ENCODE measurements at places on chromosomes 13 and 19. TPM values are rescaled to one million over a fixed set of nuclear protein-coding genes. Genes with fewer than 3 reads are reported as not detected.

Gene CYP2S1
- 2.0 TPM for total RNA-seq

Gene SYT5
- total RNA-seq: not detected

Gene CYP4F2
- total RNA-seq: not detected

DNA sequence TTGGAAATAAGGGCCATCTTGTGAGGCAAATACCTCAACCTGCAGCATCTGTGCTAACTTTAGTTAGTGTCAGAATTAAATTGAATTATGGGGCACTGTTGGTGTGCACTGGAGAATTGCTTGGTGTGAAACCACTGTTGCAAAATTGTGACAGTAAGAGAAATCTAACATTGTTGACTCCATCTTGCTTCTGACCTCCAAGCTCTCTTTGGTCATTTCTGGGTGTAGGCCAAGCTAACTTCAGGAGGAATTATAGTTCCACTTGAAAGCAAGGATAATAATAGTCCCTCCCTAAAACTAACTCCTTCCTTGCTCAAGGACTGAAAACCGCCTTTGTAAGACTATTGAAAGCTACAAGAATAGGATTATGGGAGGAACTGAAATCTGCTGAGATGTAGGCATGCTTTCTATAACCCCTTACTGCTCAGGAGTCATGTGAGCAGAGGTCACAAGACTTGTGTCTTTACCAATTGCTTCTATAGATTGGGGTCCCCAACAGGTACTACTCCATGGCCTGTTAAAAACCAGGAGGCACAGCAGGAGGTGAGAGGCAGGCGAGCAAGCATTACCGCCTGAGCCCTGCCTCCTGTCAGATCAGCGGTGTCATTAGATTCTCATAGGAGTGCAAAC, 24.9 kb upstream of the GAS6 start:
- DNase-seq: no peak

- no peak for DNase-seq
Measured at GRCh38 chr19:19687090-19687489, 18.5 kb downstream of the ZNF101 start.

Gene HPN
- not detected for total RNA-seq

- no peak for DNase-seq
Measured at GRCh38 chr13:32056316-32056715, 24.7 kb downstream of the FRY start.

DNA sequence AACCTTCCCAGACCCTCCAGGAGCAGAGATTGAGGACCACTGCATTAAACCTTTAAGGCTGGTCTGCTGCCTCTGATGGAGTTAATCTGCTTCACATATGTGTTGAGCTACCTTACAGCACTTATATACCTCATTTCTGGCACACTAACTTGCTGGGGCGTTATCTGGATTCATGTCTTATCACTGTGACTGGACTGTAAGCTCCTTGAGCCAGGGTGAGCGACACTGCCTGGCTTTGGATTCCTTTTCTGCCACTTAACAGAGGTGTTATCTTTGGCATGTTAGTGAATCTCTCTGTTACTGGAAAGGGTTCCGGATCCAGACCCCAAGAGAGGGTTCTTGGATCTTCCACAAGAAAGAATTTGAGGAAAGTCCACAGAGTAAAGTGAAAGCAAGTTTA, 69.8 kb upstream of the RGCC start:
- DNase-seq: no peak

Gene SYT3
- total RNA-seq: 0.23 TPM

- DNase-seq: peak; percentile 58
Measured at GRCh38 chr13:73059460-73060250, 850 bp downstream of the KLF5 start.

DNA sequence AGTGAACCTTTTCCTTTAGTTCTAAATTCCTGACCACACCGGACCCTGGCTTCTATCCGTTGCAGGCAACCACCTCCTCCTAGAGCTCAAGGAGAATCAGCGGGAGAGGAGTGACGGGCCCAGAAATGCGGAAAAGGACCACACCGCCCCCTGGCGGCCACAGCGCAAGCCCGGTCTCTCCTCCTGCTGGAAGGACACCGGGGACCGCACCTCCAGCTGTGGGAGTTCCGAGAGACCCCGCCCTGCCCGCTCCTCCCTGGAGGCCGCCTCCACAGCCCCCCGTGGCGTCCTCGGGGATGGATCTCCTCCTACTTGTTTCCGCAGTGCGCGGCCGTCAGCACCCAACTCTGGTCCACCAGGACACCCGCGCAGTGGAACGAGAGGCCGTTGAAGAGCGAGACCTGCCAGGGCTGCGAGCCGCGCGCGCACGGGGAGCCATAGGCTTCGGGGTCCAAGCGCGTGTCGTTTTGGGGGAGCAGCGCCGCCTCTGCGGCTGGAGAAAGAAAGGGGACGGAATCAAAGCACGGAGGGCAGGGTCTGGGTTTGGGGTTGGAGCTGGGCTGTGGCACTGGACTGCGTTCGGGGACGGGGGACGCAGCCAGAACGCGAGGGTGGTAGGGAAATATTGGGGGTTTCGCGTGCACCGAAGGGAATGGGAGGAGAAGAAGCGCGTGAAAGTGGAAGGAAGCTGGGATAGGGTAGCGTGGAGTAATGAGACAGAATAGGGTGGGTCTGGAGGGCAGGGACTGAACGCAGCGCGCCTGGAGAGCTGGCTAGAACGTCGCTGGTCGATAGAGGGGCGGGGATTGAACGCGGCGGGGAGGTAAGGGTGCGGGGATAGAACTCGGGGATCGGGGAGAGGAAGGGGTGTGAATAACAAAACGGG, 2.5 kb downstream of the KLK10 start:
- DNase-seq: no peak

- DNase-seq: peak; percentile 17
Measured at GRCh38 chr13:48828962-48829411, 146.7 kb upstream of the FNDC3A start.

DNA sequence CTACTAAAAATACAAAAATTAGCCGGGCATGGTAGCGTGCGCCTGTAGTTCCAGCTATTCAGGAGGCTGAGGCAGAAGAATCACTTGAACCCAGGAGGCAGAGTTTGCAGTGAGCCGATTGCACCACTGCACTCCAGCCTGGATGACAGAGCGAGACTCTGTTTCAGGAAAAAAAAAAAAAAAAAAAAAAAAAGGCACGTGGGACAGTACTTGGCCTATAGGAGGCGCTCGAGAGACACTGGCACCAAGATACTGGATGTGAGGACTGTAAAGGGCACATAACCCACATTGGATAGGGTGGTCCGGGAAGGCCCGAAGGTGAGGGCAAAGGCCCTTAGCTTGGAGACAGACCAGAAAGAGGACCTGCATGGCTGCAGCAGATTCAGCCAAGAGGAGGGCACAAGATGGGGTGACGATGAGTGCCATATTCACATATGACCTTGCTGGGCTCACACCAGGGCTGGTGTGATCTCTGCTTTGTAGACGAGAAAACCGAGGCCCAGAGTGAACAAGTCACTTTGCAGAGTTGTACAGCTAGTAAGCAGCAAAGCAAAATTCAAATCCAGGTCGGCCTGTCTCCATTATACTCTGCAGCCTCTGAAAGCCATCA, 89.4 kb downstream of the DPF1 start:
- DNase-seq: peak; percentile 48

DNA sequence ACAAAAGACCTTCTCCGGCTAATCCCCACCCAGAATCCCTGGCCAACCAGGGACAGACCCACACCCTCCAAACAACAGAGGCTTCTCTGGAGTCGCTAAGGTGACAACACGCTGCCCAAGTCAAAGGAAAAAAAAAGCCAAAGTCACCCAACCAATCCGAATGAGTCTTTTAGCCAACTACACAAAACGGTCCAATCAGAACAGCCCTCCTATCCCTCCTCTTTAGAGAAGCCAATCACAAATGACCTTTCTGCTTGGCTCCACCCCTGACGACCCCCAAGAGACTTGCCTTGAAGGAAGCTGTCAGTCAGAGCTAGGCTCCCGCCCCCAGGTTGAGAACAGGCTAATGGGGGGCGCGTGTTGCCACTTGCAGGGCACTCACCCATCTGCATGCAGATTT, 6.6 kb upstream of the FBXW9 start:
- no peak for DNase-seq

Gene SHISA7
- total RNA-seq: not detected

Gene RASIP1
- total RNA-seq: 0.66 TPM

- no peak for DNase-seq
Measured at GRCh38 chr19:10503002-10503789, at the start of gene KEAP1. Gene KEAP1 (minus strand): TSS chr19:10503356. CDS start chr19:10500033, 3,323 bp downstream.

Data from activated naive CD4-positive, alpha-beta T cell treated with anti-CD3 and anti-CD28 coated beads, Interleukin-2, amount 50 U/mL, for 72 hours (primary cell).